ENCODE measurements at places on chromosomes 2 and 18.

- no peak for DNase-seq
These were observed 30.2 kb downstream of the SMAD7 start for GRCh38 chr18:48920408-48921038.

GRCh38 chr2:200962811-200963123 is 693 bp downstream of the ORC2 start:
- no peak for DNase-seq

GRCh38 chr2:88057437-88057844 is 1.9 kb upstream of the KRCC1 start:
- no peak for DNase-seq

- no peak for DNase-seq
These were observed 26.0 kb downstream of the DGKD start for GRCh38 chr2:233380132-233380895.

DNA sequence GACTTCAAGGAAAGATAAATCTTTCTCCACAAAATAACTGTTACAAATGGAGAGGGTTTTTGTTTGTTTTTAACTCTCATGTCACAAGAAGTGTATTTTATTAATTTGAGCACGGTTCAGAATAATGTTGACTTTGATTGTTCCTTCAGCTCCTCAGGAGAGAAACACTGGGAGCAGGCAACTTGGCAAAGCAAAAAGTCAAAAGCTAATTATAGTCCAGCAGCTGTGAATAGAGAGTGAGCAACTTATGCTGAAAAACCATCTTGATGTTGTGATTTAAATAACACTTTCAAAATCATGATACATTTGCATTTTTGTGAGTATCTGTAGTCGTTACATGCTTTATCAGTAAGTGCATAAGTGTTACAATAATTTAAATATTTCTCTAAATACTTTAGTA is 37.5 kb upstream of the TTN start:
- no peak for DNase-seq

DNA sequence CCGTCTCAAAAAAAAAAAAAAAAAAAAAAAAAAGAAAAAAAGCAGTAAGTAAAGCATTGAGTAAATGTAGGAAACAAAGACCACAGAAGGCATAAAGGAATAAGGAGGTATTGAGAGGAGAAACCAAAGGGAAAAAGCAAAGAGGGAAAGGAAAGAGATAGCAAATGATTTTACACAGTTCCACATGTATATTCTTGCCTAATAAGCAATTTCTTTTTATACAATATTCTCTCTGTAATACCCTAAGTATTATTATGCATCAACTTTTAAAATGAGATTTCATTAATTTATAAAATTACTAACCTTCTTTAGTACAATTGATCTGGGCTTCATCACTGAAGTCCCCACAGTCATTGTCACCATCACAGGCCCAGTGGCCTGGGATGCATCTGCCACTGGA is 1180.9 kb downstream of the LRP1B start:
- DNase-seq = no peak

DNA sequence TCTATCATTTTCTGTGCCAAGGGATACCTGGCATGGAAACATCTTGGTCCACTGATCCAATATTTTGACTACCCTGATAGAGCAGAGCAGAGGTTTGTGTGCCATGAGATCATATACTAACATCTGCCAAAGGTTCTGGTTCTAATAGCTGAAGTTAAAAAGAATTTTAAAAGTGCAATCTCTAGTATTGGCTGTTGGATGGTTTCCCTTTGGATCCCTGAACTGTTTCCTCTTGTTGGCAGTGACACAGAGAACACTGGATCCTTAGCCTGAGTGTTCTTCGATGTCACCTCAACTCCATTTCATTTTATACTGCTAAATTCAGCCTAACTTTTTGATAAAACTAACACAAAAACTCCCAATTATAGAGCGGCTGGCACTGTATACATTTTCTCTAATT is 169.3 kb upstream of the FBXO11 start:
- no peak for DNase-seq

- DNase-seq = no peak
These were observed 77.2 kb upstream of the ST8SIA3 start for GRCh38 chr18:57275111-57275510.

DNA sequence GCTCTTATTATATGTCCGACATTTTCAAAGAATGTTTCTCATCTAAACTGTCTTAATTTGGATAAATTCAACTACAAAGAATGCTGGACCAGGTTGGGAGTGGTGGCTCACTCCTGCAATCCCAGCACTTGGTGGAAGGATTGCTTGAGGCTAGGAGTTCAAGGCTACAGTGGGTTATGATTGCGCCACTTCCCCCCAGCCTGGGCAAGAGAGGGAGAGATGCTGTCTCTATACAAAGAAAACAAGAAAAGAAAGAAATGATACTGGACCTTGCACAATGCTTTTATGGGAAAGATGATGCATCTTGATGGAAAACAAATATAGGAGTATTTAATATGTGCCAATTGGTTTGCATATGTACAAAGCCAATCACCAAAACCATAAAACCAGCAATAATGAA is 296.7 kb downstream of the LPIN1 start:
- no peak for DNase-seq

DNA sequence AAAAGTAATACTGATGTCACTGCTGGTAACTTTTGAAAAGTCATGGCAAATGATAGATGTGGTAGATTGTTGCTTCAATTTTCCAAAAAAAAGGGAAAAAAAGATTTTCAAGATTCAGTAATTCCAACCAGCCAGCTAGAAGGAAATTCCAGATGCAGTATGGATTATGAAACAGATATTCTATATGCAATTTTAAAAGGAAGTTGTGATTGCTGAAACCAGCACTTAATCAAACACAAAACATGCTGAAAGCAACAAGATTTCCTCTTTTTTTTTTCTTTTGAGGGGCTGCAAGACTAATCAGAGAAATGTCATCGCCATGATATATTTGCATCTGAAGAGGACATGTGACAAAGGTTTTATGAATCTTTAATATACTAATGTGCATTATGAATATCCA is 5.1 kb upstream of the HNMT start:
- DNase-seq = no peak

DNA sequence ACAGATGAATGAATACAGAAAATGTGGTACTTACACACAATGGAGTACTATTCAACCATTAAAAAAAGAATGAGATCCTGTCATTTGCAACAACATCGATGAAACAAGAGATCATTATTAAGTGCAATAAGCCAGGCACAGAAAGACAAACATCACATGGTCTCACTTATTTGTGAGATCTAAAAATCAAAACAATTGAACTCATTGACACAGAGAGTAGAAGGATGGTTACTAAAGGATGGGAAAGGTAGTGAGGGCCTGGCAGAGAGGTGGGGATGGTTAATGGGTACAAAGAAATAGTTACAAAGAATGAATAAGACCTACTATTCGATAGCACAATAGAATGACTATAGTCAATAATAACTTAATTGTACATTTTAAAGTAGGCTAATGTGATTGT is 393.5 kb downstream of the SATB2 start:
- no peak for DNase-seq

- DNase-seq = no peak
These were observed 81.0 kb downstream of the EPC2 start for GRCh38 chr2:148725564-148725963.

DNA sequence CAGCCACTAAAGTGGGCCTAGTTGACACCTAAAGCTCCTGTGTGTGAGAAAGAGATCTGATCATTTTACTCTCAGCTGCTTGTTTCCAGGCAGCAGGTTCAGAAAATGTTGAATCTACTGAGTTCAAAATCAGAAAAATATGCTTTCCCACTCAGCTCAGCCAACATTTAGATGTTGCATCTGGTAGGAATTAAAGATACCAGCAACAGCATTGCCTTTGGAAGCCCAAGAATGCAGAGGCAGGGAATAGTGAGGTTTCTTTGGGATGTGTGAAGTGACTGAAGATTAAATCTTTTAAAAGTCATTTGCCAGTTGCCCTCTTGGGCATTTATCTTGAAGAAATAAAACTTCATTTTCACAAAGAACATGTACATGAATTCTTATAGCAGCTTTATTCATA is 33.9 kb upstream of the DOCK10 start:
- DNase-seq = no peak

GRCh38 chr2:219661197-219661954 is 33.9 kb downstream of the SLC4A3 start:
- no peak for DNase-seq

- no peak for DNase-seq
These were observed 18.0 kb downstream of the ITSN2 start for GRCh38 chr2:24342110-24342910.

DNA sequence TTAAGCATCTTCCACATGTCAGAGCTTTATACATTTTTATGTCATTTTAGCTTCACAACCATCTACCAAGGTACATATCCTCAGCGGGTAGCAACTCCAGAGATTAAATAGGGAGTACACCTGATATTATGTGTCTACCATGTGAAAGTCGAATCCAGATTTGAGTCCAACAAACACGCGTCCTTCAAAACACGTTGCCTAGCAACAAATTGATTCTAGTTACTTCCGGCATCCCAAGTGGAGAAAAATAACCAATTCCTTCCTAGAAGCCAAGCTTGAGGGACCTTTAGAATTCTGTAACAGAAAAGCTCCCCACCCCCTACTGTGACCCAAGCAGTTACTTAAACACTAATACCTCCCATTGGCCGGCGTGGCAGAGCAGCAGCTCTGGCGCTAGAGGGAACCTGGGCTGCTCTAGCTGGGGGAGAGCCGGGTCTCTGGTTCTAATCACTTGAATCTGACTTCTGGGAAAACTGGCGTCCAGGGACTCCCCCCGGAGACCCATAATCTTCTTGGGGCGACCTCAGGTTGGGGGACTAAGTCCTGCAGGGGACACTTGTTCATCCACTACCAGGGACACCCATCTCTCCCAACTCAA is at the start of gene ERICH2:
Gene ERICH2, plus strand, starts transcription at position 371 of the 598 bp plus-strand sequence. CDS start 304 bp downstream, outside the sequence.
- peak; percentile 16 for DNase-seq

- no peak for DNase-seq
These were observed 13.3 kb downstream of the CHRNA1 start for GRCh38 chr2:174750923-174751441.

DNA sequence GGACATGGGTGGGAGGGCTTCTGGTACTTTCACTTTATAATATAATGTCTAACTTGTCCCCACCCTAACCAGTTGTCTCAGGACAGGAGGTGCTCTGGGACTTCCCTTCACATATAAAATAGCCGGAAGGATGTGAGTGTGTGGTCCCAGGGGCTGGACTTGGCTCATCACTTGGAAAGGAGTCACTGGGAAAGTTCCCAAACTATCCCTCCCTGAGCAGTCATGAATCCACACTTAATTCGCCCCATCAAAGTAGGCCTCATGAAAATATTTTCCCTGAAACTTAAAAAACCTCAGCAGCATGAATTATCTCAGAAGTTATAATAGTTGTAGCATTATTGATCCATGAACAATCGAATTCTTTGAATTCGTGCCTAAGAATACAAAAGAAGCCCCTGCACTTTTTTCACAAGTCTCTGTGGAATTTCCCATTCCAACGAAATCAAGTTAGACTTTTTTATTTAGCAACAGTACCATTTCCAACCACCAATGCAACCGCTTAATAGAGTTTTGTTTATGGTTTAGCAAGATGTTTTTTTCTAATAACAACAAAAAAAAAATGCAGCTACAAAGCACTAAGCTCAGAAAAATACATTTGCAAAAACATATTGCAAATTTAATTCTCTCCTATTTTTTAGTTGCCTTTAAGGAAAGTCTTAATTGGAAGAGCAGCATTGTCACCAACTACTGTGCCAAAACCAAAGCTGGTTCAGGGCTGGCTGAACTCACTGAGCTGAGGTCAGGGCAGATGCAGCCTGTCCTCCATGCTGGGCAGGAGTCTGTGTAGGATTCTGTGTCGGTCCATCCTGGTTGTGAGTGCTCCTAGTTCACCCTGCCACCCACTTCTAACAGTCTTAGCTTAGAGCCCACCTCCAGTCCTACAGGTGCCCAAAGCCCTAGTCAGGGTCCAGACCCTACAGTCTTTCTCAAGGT is 68.8 kb upstream of the SPTBN1 start:
- no peak for DNase-seq

DNA sequence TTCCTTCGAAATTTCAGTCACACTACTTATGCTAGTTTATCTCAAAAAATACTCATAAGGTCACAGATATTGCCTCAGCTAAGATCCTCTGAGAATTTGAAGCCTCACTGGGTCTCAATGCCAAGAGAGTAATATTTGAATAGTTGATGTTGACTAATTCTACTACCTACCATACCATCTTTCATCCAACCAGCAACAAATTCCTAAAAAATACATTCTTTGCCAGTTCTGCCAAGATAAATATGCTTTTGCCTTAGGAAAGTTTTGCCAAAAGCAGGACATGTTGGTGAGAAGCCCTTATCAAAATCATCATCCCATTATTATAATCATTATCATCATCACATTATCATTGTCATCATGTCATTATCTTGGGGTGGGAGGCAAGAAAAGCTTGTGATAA is 544.6 kb upstream of the ZEB2 start:
- no peak for DNase-seq

DNA sequence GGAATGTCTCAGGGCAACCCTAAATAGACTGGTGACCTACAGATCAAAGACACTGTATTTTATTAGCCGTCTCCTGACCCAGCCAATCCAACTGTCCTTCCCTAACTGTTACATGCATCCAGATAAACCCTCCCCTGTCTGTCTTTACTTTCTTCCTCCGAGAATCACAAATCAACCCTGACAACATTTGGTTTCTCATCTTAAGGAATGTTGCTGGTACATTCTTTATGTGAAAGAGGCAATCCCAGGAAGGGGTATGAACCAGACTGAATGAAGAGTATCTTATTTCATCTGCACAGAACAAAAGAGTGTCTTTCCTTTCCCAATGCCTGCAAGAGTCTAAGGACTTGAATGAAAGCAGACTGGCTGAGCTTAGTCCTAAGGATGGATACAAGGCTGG is 113.9 kb upstream of the LTBP1 start:
- no peak for DNase-seq

GRCh38 chr2:66867063-66867441 is 432.1 kb downstream of the MEIS1 start:
- no peak for DNase-seq

DNA sequence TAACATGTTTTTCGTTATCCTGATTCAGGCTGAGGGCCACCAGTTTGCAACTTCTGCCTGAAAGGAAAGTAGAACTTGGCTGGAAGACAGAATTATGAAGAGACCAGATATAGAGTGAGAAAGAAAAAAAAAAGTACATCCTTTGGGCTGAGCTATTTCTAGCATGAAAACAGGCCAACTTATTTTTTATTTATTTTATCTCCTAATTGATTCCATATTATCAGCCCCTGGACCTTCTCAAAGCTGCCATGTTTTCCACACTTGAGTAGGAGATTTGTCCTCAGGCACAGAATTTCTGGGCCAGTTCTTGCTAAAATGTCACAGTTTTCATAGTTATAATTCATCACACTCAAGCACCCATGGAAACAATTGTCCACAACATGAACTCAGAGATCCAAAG is 586.8 kb upstream of the CNTNAP5 start:
- DNase-seq = no peak

DNA sequence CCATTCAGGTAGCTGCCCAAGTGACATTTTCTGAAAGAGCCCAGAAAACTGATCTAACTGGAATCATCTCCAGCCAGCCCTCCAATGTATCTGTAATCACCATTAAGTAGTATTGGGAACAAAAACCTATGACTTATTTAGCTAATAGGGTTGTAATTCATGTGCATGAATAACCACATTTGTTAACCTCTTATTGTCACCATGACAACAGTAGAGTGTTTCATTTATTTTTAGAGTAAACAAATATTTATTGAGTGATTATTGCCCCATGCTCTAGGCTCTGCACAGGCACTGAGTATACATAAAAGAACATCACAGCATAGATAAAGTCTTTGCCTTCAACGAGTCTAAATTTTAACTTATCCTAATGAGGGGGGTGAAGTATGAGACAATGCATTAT is 265.4 kb upstream of the UBE2E3 start:
- peak; percentile 11 for DNase-seq
